ENCODE measurements at places on chromosomes 4 and X.

- no peak for DNase-seq
Measured at GRCh38 chr4:54626113-54626512, 31.6 kb upstream of the KIT start.

- DNase-seq: no peak
Measured at GRCh38 chr4:1693131-1693896, 9.2 kb upstream of the FAM53A start.

DNA sequence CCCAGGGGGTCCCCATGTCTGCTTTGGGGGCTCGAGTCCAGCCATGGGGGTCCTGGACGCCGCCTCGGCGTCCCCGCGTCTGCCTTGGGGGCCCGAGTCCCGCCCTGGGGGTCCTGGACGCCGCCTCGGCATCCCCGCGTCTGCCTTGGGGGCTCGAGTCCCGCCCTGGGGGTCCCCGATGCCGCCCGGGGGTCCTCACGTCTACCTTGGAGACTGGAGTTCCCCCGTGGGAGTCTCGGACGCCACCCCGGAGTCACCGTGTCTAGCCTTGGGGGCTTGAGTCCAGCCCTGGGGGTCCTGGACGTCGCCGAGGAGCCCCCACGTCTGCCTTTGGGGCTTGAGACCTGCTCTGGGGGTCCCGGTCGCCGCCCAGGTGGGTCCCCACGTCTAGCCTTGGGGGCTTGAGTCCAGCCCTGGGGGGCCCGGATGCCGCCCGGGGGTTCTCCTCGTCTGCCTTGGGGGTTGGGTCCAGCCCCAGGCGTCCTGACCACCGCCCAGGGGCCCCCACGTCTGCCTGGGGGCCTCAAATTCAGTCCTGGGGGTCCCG lies 1.1 kb upstream of the GTPBP6 start:
- DNase-seq: no peak

DNA sequence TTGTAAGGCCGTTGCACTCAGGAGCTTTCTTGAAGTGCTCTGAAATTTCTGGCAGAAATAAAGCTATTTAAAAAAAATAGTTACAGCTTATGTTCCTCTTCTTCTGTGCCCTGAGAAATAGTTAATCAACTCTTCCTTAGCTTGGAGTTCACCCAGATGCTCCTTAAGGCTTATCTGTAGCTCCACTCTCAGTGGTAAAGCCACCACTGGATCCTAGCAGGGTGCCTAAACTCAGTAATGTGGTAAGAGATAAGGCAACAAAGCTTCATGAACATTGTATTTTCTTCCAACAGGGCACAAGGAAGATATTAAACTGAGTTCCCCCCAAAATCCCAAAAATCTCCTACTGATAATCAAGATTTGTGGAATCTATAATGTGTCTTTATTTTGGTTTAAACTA lies 299.5 kb downstream of the MAPK10 start:
- DNase-seq: no peak

DNA sequence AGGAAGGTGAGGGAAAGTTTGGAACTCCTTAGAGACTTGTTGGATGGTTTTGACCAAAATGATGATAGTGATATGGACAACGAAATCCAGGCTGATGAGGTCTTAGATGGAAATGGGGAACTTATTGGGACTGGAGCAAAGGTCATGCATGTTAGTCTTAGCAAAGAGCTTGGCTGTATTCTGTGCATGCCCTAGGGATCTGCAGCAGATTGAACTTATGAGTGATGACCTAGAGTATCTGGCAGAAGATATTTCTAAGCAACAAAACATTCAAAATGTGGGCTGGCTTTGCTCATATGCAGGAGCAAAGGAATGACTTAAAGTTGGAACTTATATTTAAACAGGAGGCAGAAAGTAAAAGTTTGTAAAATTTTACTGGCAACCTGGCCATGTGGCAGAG lies 489.3 kb upstream of the DIPK2B start:
- no peak for DNase-seq

DNA sequence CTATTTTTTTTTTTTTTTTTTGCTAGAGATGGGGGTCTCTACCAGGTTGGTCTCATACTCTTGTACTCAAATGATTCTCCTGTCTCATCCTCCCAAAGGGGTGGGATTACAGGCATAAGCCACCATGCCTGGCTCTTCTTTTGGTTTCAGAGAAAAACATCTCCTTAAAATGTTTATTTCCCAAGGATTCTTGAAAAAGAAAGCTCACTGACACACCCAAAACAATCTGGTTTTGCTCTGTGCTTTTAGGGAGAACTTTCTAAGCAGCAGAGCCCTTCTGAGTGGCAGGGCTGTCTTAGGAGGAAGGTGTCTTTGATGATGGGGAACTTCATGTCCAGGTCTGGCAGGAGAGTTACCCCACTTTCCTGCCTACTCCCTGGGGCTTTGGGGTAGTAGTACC lies 1.2 kb downstream of the SOD3 start:
- no peak for DNase-seq

- no peak for DNase-seq
Measured at GRCh38 chrX:16633754-16634153, 16.2 kb upstream of the S100G start.

GRCh38 chrX:9370893-9371292 lies 94.0 kb upstream of the TBL1X start:
- DNase-seq: no peak

GRCh38 chrX:151030845-151031244 lies 47.7 kb downstream of the HMGB3 start:
- DNase-seq: no peak

- DNase-seq: no peak
Measured at GRCh38 chr4:110681381-110681780, 58.5 kb upstream of the PITX2 start.

GRCh38 chr4:89829470-89830138 lies 7.4 kb downstream of the SNCA start:
- no peak for DNase-seq

DNA sequence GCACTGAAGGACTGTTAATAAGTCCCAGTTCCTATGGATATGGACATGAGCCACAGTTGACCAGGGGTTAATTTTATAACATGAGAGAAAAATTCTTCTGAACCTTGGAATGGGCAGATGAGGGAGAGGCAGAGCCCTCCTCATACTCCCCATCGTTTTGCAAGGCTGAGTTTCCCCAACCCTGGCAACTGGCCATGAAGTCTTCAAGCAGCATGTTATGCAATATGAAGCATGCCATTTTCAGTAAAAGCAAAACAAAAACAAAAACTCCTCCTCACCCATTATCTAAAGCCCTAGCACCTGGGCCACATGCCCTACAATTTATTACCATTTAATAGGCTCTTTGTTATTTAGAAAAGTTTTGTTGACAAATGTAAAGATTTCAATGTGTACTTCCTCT lies 64.5 kb downstream of the GPC4 start:
- no peak for DNase-seq

DNA sequence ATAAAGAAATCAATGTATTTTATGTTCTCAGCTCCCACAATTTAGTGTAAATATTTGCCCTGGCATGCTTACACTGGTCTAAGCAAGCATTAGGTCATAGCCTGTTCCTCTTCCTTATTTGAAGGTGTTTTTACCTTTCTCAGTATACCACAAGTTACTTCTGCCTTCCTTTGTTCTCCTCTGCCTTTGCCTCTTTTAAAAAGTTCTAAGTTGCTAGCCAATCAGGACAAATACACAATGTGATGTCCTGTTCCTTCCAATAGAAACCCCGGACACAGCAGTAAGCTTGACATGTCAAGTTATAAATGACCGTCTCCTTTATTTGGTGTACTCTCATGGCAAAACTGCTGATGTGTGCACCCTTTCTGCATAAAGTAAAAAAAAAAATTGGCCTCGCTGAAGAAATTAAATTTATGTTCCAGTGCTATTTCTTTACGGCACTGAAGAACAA lies 49.4 kb downstream of the UGT2B10 start:
- DNase-seq: no peak

DNA sequence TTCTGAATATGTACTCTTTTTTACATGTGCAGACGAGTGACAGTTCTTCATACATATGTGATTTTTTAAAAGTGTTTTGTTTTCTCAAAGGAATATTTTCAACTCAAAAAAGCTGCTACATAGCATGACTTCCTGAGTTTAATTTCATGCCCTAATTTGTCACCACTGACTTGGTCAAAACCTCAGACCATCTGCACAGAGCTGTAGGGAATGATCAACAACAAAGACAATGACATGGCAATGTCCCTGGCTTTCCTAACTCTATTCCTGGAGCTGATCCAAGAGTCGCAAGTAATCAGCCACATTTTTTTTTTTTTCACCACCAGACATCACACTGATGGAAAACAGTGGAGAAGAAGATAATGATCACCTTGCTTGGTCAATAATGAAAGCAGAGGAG lies 97.7 kb downstream of the TMA16 start:
- DNase-seq: no peak

GRCh38 chr4:145933134-145933533 lies 5.5 kb downstream of the ZNF827 start:
- no peak for DNase-seq

- DNase-seq: no peak
Measured at GRCh38 chr4:109191216-109191615, 111.2 kb downstream of the COL25A1 start.

GRCh38 chr4:152385551-152385950 lies 150.3 kb downstream of the FBXW7 start:
- no peak for DNase-seq

DNA sequence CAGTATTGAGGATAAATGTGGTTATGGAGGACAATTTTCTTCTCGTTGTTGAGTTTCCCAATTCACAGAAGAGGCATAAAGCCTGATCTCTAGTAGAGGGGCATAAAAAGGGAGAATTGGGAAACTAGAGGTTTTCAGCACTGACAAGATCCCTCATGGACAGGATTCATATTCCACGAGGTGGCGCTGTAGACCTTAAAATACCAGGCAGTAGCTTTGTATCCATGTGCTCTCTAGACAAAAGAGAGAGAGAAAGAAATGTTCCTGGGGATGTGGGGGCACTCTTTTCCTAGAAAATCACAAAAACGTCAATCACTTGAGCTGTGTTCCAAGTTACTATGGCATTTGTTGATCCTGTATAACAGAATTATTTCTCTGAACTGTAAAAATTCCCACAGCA lies 128.3 kb downstream of the MAGEE1 start:
- no peak for DNase-seq

- no peak for DNase-seq
Measured at GRCh38 chrX:48696909-48697727, 584 bp downstream of the SUV39H1 start.

DNA sequence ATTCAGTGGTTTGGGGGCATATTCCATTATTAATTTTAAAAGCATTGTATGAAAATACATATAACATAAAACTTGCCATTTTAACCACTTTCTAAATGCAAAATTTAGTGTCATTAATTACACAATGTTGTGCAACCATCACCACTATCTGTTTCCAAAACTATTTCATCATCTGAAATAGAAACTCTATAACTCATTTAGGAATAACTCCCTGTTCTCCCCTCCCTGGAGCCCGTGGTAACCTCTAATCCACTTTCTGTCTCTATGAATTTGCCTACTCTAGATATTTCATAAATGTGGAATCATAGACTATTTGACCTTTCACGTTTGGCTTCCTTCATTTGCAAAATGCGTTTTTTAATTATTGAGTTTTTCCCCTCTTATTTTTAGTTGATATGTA lies 101.4 kb upstream of the GPC4 start:
- DNase-seq: no peak

- no peak for DNase-seq
Measured at GRCh38 chr4:30863021-30863420, 142.9 kb downstream of the PCDH7 start.

Data from GM04503 (cell line).